Upper lobe of left lung (tissue), 6 donors: ENCODE measurements at places on chromosomes 1 and 21. TPM values are rescaled to one million over a fixed set of nuclear protein-coding genes. Genes with fewer than 3 reads are reported as not detected.

Gene BNIPL
- 2.3 TPM for total RNA-seq

Gene FLG2
- not detected for total RNA-seq

Gene AVPR1B
- not detected for total RNA-seq

Gene RHEX
- 1.4 TPM for total RNA-seq

Gene RIIAD1
- 20.7 TPM for total RNA-seq

Gene NPHS2
- total RNA-seq = not detected

Gene THEM5
- total RNA-seq = not detected

Gene VWA5B1
- total RNA-seq = not detected

Gene OSCP1
- 12.4 TPM for total RNA-seq

Gene DLGAP3
- 0.54 TPM for total RNA-seq

Gene CFAP141
- total RNA-seq = not detected

Gene FNDC5
- 10.3 TPM for total RNA-seq

Gene COA7
- 20.8 TPM for total RNA-seq

Gene CLIC4
- total RNA-seq = 80.6 TPM

Gene ANGPTL3
- total RNA-seq = not detected

Gene B3GALT6
- 26.1 TPM for total RNA-seq

Gene TSPAN2
- total RNA-seq = 1.7 TPM

Gene GCSAML
- total RNA-seq = 0.67 TPM

Gene FOXD3
- total RNA-seq = not detected

Gene LHX8
- total RNA-seq = not detected

Gene OVAAL
- not detected for total RNA-seq

Gene IL12RB2
- not detected for total RNA-seq

Gene DUSP23
- 91.6 TPM for total RNA-seq

Gene WNT3A
- total RNA-seq = 1.0 TPM

Gene ADGRL4
- total RNA-seq = 13.6 TPM

Gene MPZ
- total RNA-seq = 2.3 TPM

Gene FAM167B
- total RNA-seq = 4.4 TPM

Gene FCRLB
- total RNA-seq = not detected

Gene B3GALT2
- total RNA-seq = 3.3 TPM

Gene EFNA3
- total RNA-seq = 1.9 TPM

Gene PTPN22
- 8.4 TPM for total RNA-seq

Gene NBPF1
- 81.7 TPM for total RNA-seq

Gene CACYBP
- total RNA-seq = 48.8 TPM
